ENCODE measurements at places on chromosomes 2 and 18.

DNA sequence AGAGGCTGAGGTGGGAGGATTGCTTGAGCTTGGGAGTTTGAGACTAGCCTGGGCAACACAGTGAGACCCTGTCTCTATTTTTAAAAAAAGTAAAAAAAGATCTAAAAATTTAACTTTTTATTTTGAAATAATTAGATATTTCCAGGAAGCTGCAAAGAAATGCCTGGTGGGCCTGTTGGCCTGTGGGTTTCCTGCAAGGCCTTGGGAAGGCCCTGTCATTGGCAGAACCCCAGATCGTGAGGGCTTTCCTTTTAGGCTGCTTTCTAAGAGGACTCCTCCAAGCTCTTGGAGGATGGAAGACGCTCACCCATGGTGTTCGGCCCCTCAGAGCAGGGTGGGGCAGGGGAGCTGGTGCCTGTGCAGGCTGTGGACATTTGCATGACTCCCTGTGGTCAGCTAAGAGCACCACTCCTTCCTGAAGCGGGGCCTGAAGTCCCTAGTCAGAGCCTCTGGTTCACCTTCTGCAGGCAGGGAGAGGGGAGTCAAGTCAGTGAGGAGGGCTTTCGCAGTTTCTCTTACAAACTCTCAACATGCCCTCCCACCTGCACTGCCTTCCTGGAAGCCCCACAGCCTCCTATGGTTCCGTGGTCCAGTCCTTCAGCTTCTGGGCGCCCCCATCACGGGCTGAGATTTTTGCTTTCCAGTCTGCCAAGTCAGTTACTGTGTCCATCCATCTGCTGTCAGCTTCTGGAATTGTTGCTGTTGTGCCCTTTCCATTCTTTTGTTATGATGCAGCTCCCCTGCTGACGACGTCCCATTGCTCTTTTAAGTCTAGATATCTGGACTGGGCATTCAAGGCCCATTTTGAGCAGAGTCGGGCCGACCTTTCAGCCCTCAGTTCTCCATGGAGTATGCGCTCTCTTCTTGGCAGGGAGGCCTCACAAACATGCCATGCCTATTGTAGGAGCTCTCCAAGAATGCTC lies 6.6 kb downstream of the PROC start:
- DNase-seq, result no peak

- DNase-seq, result no peak
Observed at GRCh38 chr18:67545681-67546080, 29.2 kb upstream of the DSEL start.

DNA sequence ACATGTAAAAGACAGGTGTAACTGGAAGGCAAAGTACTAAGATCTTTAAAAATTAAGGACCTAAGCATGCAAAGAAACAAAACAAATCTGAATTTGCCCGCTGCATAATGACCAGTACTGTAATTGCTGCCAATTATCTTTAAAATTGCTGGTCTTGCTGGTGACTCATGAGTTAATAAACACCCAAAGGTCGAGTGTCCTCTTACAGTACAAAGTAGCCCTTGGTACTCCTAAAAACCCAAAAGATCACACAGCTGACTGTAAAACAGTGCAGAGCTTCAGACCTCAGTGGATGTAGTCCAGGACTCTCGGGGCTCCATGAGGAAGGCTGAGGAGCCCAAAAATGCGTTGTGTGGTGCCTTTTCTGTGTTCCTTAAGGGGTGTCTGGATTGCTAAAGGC lies 308.7 kb downstream of the CNTNAP5 start:
- no peak for DNase-seq

- DNase-seq, result no peak
Observed at GRCh38 chr2:220473611-220474010, 846.2 kb downstream of the SLC4A3 start.

DNA sequence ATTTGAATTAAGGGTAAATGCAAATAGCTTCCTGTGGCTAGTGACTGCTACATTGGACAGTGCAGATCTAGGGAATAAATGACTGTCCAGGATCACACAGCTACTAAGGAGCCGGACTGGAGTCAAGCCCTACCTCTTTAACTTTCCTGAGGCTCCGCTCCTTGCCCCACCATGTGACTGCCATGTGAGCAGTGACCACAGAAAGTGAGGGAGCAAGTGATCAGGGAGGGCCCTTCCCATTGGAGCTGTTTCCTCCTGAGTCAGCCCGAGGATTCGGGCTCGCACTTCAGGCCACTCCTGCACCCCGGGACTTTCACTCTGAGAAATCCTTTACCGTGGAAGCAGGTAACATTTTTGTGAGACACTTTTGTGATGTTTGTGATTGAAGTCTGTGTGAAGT lies 198.0 kb downstream of the ANKRD30B start:
- no peak for DNase-seq
